ENCODE measurements at places on chromosomes 12 and 14. TPM values are rescaled to one million over a fixed set of nuclear protein-coding genes. Genes with fewer than 3 reads are reported as not detected.
A peak's percentile ranks its signal among the peaks of the same experiment; 100 is the strongest.

GRCh38 chr12:19402743-19403431, 36.4 kb upstream of the AEBP2 start:
- peak; percentile 12 for DNase-seq

HCAR1 gene
- 0.05 TPM for total RNA-seq

GRCh38 chr12:108004319-108004718, 124.8 kb upstream of the WSCD2 start:
- DNase-seq = no peak

SERPINA12 gene
- total RNA-seq = not detected

IKZF4 gene
- total RNA-seq = 5.8 TPM

DNA sequence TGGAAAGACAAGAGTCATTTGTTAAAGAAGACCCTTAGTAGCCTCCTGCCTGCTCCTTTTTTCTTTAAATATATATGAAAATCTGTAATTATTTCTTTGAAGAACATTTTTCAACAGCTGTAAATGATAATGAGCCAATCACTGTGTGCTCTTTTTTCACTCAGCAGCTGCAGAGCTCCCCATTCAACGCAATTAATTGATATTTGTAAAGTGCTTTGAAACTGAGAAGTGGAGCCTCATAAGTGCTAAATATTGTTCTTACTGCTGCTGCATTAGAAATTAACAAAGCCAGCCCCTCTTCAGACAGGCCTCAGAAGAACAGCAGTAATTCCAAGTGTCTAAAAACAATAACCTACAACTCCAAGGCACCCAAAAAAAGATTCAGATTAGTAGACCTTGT, 224.3 kb downstream of the GXYLT1 start:
- DNase-seq = no peak

DNA sequence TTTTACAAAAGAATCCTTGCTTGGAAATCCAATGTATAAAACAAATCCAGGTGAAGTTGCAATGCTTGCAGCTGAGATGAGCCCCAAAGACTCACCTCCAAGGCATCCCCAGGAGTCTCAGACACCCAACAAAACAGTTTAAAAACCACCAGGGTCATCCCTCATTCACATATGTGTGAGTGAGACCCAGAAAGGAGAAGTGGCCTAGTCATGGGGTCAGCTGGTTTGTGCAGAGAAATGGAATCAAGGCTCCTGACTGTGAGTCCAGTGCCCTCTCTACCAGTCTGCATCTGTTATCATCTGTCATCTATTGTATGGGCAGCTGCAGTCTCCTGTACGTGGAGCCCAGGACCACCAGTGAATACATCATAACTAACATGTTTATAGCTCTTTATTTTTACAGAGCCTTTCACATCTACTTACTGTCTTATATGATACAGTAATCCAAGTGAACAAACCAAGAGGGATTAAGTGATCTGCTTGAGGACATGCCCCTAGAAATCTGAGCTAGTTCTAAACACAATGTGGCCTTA, 27.1 kb downstream of the PLEKHG7 start:
- no peak for DNase-seq

DNA sequence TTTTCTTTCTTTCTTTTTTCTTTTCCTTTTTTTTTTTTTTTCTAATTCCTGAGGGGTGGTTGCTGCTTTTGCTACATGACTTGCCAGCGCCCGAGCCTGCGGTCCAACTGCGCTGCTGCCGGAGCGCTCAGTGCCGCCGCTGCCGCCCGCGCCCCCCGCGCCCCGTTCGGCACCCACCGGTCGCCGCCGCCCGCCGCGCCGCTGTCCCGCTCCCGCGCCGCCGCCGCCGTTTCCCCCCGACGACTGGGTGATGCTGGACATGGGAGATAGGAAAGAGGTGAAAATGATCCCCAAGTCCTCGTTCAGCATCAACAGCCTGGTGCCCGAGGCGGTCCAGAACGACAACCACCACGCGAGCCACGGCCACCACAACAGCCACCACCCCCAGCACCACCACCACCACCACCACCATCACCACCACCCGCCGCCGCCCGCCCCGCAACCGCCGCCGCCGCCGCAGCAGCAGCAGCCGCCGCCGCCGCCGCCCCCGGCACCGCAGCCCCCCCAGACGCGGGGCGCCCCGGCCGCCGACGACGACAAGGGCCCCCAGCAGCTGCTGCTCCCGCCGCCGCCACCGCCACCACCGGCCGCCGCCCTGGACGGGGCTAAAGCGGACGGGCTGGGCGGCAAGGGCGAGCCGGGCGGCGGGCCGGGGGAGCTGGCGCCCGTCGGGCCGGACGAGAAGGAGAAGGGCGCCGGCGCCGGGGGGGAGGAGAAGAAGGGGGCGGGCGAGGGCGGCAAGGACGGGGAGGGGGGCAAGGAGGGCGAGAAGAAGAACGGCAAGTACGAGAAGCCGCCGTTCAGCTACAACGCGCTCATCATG, 654 bp downstream of the FOXG1 start:
- no peak for DNase-seq

GRCh38 chr14:55957950-55958349, 160.3 kb upstream of the PELI2 start:
- DNase-seq = no peak

GRCh38 chr12:48957141-48958048, at the start of gene ARF3:
ARF3 (minus strand) TSS chr12:48957487; CDS start chr12:48941095, 16,392 bp downstream.
- peak; percentile 94 for DNase-seq

- no peak for DNase-seq
These were observed 50.3 kb upstream of the PPP2R5C start for GRCh38 chr14:101711041-101711856.

- DNase-seq = no peak
These were observed 786.8 kb downstream of the TMTC2 start for GRCh38 chr12:83473408-83474095.

DNA sequence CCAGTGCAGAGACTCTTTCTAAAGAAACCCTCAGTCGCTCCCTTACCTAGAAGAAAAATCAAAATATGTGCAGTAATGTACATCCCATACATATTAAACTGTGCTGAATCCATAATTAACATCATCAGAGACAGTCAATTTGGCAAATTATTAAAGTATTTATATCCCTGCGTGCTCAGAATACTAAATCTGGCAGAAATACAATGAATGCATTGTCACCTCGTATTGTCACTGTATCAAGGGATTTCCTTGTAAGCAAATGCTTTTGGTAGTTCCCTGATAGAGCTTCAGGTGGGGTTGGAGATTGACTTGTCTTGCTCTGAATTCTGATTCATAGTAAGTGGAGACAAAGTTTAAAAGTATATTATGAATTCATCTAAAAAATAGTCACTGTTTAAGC, 319.1 kb downstream of the PPFIA2 start:
- no peak for DNase-seq

- no peak for DNase-seq
These were observed 14.9 kb downstream of the GIT2 start for GRCh38 chr12:109981311-109981710.

GRCh38 chr14:105336477-105337287, 22.1 kb downstream of the PACS2 start:
- no peak for DNase-seq

- DNase-seq = no peak
These were observed 15.7 kb downstream of the CSRP2 start for GRCh38 chr12:76863005-76863670.

GPR135 gene
- total RNA-seq = 2.4 TPM

DNA sequence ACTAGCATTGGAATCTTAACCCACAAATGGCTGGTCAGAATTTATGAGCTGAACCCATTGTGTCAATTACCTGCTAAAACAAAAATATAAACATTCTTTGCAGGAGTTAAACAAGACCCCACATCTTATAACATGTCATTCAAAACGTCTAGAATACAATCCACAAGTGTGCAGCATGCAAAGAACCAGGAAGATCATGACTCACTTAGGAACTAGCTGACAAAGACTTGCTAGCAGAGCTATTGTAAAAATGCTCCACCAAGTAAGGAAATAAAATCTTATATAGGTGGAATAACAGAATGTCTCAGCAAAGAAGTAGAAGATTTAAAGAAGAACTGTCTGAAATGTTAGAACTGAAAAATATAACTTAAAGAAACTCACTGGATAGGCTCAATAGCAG, 26.5 kb upstream of the POC1B start:
- DNase-seq = no peak

DNA sequence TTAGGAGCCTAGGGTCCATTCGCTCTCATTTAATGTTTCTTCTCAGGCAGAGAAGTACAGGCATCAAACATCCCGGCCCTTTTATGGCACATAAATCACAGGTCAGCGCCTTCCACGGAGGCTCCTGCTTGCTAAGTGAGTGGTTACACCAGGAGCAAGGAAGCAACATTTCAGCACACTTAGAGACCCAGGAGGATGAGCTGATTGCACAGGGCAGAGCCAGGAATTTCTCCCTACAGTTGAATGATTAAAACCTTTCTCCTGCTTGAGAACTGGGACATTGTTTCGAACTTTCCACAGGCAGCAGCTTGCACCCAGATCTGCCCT, 233.4 kb downstream of the SPTSSA start:
- no peak for DNase-seq

TULP3 gene
- 5.1 TPM for total RNA-seq

DNA sequence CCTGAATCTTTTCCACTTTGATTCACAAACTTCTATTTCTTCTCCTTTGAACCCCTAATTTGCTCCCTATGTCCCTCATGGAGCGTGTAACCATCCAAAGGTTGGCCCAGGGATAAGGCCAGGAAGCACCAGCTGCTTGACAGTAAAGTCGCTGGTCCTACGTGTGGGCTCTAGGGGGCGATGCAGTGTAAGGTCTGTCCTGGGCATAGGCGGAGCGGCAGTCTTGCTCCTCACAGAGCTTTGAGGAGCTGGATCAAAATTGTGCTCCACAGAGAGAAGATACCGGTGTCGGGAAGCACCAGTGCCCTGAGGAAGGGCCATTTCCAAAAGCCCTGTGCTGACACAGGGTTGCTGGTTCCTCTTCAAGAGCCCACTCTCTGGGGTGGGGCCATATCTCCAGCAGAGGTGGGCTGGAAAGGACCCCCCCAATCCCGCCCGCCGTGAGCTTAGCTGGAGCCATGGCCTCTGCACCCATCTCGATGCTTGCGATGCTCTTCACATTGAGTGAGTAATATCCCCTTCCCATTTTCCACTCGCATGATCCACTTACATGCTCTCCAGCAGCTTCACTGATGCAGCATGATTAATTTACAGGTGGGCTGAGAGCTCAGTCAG, 49.9 kb upstream of the OR4E1 start:
- DNase-seq = no peak

TMEM52B gene
- not detected for total RNA-seq

DNA sequence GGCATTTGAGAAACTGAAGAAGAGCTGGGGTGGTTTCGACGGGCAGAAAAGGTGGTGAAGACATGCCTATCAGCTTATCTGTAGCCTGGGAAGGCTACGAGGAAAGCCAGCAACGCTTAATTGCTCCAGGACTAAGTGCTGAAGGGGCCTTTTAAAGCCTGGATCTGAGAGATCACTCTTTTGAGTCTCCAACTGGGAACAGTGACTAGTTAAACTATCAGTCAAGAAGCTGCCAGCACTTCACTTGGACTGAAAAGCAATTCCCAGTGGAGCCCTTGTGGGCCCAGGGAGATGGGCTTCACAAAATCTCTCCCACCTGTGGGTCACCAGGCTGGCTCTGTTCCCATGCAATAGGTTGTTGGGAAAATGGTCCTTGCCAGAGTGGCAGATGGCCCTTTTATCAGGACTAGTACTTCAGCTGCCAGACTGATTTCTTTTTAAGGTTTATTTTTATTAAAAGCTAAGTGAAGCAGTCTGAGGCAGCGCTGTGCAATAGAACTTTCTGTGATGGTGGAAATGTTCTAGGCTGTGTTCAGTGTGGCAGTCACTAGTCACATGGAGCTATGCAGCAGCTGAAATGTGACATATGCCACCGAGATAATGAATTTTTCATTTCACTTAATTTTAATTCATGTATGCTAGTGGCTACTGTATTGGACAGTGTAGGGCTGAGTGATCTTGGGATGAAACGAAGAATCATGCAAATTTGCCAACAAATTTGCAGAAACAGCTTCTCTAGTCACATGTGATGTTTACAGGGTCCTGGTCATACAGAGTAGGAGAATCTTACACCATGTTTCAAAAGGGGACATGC, 276.8 kb downstream of the PCNX1 start:
- no peak for DNase-seq

DNA sequence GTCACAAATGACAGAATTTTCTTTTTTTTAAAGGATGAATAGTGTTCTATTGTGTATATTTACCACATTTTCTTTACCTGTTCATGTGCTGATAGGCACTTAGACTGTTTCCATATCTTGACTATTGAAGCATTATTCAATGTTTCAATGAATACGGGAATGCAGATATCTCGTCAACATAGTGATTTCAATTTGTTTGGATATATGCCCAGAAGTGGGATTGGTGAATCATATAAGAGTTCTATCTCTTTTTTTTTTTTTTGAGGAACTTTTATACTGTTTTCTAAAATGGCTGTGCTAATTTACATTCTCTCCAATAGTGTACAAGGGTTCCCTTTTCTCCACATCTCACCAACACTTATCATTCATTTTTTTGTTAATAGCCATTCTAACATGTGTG, 97.9 kb upstream of the FAR2 start:
- DNase-seq = no peak

MAP1LC3B2 gene
- 3.0 TPM for total RNA-seq

PTPRB gene
- total RNA-seq = 27.0 TPM

Measured in heart right ventricle (tissue), 16 donors.